ENCODE measurements at places on chromosomes 5 and 9.

DNA sequence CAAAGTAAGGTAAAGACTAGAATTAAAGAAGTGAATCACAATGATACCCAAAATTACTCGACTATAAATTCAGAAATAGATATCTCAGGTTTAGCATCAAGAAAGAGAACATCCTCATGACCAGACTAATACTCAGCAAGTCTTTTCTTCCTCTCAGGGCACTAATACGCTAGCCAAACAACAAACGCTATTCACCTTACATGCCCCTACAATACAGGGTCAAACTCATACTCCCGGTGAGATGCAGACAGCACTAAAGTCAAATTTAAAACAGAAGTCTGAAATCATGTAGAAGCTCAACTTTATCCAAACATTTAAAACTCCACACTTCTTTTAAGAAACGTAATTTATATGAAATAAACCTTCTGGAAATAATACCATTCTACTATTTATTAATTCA lies 5.6 kb downstream of the PFDN1 start:
- no peak for DNase-seq

DNA sequence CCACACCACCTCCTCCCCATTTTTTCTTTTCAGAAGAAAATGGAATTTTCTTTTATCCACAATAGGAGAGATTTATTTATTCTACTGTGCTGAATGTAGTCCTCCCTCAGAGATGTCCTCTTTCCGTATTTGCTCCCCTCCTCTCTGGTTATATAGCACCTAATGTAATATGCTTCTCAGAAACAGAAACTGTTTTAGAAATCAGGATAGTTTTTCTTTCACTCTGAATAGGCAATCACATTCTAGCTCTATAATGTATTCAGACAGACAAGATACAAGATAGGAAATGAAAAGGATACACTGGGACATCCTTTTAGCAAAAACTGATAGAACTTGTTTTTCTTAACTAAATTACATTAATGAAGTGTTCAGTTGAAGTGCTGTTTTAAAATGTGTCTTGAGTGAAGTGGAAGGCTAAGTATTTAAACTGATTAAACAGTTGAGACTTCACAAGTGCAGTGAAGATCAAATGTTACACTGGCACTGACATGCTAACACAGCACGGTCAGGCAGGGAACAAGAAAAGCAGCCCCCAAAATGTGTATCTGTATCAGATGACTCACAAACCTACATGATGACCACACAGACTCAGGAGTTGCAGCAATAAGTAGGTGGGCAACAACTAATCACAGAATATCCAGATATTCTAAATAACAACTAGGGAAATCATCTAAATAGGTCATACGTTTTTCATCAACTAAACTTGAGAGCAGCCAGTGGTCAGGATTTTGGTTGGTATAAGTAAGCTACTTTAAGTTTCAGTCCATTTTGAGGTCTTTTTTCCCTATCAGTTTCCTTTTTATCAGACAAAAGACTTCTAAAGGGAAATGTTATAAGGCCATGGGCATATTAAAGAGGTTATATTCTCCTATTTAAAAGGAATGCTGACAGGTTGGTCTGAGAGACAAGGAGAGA lies 260.4 kb downstream of the MLLT3 start:
- DNase-seq = no peak

DNA sequence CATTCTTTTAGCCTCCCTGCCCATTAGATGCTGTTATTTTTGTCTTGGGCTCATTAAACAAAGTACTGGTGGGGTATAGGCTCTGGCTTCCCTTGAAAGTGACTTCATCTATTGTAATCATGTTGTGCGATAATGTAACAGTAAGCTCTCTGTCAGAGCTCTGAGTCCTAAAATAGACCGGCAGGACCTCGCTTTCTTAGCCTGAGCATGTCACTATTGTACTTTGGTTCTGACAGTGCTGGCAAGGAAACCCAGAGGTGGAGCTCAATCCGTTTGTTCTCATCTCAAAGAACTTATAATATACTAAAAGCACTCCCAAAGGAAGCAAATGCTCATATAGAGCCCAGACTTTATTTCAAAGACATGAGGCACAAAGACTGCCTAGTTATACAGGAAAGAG lies 339.1 kb upstream of the CCNH start:
- no peak for DNase-seq

- DNase-seq = no peak
Measured at GRCh38 chr5:60633341-60633740, 66.6 kb downstream of the DEPDC1B start.

DNA sequence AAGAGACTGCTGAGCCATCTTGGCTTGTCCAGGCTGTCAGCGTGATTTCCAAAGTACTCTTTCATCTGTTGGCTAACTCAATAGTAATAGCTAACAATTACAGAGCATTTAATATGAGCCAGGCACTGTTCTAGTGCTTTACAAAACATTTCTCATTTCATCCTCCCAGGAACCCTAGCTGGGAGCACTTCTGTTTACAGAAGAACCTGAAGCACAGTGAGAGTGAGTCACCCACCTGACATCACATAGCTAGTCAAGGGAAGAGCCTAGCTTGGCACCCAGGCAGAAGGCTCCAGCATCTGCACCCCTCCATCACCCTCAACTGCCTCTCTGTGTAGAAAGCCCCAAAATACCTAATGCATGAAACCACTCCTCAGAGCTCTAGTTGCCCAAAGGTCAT lies 57.5 kb upstream of the IQGAP2 start:
- no peak for DNase-seq

- DNase-seq = no peak
Measured at GRCh38 chr9:73643379-73644013, 491.8 kb downstream of the ANXA1 start.

DNA sequence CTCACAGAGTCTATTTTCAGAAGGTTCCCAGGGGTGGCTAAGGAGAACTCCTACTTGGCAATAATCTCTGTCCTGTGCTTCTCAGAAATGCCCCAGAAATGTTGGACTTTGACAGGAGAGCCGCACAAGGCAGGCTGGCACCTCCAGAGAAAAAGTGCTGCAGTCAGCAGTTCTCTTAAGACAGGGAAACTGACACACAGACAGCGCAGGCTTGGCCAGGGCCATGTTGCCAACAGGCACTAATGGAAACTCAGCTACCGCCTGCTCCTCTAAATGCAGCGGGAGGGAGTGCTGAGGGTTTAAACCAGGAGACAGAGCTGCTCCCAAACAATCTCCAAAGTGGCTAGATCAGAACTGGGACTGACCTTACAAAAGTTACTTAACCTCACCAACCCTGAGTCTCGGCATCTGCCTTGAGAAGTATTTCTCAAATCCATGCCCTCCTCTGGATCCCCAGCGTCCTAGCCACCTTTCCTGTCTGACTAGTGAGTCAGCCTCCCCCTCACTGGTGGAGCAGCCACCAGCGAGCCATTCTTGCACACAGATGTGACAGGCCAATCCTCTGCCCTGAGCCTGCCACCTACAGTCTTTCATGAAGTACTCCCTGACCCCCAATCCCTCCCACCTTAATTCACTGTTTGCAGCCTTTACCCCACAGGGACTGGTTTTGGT lies 186.4 kb downstream of the CDK5RAP2 start:
- no peak for DNase-seq

GRCh38 chr5:87127956-87128687 lies 139.6 kb upstream of the RASA1 start:
- DNase-seq = no peak

- no peak for DNase-seq
Measured at GRCh38 chr5:159442206-159442850, 112.0 kb upstream of the IL12B start.

- DNase-seq = no peak
Measured at GRCh38 chr9:96020792-96021550, 145.5 kb downstream of the ERCC6L2 start.

DNA sequence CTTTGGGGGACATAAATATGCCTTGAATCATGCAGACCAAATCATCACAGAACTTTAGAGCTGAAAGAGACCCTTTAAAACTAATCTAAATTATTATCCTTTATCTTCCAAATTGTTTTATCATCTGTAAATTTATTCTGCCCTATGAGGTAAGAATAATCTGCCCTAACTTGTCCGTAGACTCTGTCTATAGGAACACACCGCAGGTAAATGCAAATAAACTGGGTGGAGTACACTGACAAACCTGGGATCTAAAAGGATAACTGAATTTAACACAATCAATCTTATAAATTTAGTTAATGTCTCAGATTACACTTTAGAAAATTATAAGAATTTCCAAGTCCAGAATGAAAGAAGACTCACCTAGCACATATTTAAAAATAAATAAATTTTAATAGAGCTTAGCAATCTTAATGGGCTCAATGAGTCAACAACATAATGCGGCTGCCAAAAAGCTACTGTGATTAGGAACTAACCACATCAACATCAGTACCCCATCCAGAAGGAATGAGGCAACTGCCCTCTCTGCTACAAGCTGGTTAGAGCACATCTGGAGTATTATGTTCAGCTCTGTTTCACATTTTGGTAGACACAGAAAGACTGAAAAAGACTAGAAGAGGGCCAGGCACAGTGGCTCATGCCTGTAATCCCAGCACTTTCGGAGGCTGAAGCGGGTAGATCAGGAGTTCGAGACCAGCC lies 5.6 kb downstream of the MEGF9 start:
- DNase-seq = no peak

GRCh38 chr9:131656356-131657036 lies 83.4 kb downstream of the RAPGEF1 start:
- DNase-seq = peak; percentile 67

- no peak for DNase-seq
Measured at GRCh38 chr5:113778147-113778546, 264.7 kb downstream of the YTHDC2 start.

DNA sequence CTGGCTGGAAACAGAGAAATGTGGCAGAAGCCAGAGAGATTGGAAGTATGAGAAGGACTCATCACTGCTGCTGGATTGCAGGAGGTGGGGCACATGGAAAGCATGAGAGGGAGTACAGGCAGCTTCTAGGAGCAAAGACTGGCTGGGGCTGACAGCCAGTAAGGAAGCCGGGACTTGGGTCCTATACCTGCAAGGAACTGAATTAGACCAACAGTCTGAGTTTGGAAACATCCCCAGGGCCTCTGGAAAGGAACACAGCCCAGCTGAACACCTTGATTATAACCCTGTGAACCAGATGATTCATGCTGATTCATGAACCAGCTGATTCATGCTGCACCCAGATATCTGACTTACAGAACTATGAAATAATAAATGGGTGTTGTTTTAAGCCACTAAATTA lies 93.4 kb downstream of the OSTF1 start:
- no peak for DNase-seq

DNA sequence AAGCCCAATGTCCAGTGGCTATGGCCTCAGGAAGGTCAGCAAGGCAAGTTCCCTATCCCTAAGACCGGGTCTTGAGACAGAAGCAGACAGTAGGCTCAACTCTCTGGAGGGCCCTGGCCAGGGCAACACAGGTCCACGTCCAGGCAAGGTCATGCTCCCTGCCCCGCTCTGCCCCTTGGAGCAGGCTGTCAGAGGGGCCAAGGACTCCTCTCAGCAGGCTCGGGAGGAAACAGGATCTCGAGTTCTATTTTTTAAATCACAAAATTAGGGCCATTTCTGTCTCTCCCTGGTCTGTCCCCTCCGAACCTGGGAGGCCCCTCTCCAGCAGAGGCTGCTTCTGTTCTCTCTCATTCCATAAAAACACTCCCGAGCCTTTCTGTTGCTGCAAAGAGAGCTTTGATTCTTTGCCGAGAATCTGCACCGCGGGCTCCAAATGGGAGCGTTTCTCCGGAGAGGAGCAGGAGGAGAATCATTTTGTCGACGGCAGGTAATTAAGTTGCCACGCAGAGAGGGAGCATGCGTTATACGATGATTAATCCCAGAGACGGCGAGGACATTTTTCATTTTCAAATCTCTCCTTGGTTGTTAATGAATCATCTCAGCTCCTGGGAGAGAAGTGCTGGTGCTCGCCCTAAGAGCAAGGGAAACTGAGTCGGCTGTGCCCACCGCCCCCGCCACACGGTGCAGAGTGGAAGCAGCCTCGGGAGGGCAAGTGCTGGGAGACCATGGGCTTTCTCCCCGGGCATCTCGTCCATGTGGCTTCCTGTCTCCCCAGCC lies 24.5 kb upstream of the FCN1 start:
- DNase-seq = no peak

- DNase-seq = no peak
Measured at GRCh38 chr9:95029720-95030119, 287.8 kb downstream of the FANCC start.

DNA sequence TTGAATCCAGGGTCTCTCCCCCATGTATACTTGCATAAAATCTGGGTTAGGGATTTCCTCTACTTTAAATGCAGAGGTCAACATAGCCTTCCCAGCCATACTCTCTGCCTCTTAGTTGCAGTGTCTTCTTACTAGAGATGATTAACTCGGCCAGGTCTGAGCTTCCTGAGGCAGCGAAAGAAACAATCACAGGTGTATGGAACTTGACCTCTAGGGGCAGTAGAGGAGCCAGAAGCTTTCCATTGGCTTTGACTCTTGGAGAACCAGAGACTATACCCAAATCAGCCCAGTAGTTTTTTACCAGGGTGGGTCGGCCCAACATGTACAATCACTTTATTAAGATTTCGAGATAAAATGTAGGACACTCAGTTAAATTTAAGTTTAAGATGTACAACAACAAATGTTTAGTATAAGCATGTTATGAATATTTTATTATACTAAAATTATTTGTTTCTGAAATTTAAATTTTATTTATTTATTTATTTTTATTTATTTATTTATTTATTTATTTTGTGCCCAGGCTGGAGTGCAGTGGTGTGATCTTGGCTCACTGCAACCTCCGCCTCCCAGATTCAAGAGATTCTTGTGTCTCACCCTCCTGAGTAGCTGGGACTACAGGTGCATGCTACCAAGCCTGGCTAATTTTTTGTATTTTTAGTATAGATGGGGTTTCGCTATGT lies 48.0 kb upstream of the DMRT3 start:
- no peak for DNase-seq

GRCh38 chr5:107393851-107394250 lies 276.9 kb downstream of the EFNA5 start:
- DNase-seq = no peak

GRCh38 chr5:28374492-28374967 lies 1336.1 kb upstream of the CDH9 start:
- DNase-seq = no peak

DNA sequence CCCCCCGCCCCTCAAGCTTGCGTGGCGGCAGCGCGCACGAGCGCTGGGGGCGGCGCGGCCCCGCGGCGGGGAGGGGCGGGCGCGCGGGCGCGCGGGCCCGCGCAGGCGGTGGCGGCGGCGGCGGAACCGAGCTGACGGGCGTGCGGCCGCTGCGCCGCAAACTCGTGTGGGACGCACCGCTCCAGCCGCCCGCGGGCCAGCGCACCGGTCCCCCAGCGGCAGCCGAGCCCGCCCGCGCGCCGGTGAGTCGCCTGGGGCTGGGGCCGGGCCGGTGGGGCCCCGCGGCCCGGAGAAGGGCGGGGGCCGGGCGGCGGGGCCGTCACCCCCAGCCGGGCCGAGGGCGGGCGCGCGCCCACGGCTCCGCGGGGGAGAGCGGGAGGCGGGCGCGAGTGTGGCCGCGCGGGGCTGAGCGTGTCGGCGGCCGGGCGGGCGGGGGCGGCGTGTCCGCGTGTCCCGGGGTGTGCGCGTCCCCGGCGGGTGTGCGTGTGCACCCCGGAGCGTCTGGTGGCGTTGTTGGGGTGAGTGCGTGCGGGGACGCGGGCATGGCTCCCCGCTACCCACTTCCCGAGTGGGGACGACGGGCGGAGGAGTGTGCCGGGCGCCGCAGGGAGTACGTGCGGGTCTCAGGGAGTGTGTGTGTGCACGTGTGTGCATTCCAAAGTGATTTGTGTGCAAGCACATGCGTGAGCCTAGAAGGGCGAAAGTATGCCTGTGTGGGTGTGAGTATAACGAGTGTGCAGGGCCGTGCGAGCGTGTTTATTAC lies at the start of gene NEK6:
NEK6 (plus strand) TSS at position 106 of the 763 bp plus-strand sequence. CDS start 44,016 bp downstream, outside the sequence.
- no peak for DNase-seq

- no peak for DNase-seq
Measured at GRCh38 chr9:15786616-15787015, 233.8 kb downstream of the CCDC171 start.
